Aorta (tissue), 5 donors: ENCODE measurements at places on chromosomes 2 and 18. TPM values are rescaled to one million over a fixed set of nuclear protein-coding genes. Genes with fewer than 3 reads are reported as not detected.

DNA sequence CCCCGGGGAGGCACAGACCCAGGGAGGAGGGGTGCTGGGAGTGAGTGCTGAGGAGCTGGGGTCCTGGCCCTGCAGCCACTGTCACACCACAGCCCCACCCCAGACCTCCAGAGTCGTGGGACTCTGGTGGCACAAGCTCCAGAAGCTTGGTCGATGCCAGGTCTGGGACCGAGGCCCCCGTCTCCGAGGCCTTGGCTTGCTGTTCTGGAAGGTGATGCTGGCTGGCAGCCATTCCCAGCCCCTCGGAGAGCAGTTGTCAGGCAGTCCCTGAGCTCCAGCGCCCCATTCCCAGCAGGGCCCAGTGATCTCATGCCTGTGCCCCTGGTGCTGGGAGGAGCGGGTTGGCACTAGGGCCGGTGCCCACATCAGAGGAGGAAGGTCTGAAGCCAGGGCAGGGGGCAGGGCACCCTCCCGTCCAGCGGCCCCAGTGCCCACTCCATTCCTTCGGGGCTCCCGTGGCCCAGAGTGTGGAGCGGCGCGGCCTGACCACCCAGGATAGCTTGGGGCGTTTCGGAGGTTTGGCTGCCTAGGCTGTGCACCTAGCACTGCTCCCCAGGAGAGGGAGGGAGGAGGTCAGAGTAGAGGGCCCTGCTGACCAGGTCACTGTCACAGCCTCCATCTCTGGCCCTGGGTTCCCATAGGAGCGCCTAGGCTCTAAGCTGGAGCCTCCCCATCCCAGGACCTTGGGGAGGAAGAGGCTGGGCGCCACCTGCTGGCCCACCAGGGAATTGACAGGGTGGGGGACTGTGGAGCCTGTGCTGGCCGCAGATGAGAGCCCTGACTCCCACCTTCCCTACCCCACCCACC lies 16.8 kb upstream of the ALPI start:
- peak; percentile 67 for DNase-seq

- DNase-seq: no peak
Observed at GRCh38 chr2:196234672-196235071, 63.3 kb upstream of the STK17B start.

DNA sequence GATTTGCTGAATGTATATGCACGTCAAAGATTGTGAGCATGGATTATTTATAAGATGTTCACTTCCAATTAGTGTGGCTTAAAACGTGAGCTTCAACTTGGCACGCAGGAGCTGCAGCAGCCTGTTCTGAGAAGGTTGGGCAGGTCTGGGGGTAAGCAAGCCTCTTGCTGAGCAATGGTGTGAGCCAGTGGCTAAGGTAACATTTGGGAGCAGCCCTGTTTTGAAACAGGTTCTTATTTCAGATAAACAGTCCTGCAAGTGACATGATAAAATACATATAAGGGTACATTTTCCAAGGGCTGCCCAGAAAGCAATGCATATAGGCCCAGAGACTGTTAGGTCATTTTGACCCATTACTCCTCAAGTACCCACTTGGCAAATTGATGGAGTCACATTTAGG lies 415.3 kb downstream of the ZNF521 start:
- no peak for DNase-seq

- no peak for DNase-seq
Observed at GRCh38 chr2:157644776-157645175, 16.1 kb upstream of the ACVR1C start.

DNA sequence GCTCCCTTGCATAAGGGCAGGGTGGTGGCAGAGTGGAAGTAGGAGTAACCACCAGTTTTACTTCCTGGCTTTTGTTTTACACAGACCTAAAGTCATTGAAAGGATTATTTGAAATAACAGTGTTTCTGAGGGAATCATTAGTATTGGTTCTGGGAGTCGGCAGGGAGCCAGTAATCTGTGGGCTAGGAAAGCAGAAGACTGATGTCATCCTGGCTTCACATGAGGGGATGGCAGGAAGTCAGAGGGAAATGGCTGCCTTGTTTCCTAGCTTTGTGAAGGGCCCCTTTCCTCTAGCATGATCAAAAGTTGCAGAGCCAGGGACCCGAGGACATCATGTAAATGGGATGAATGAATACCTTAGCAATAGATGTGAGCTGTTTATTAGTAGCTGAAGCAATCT lies 792.6 kb downstream of the CPS1 start:
- no peak for DNase-seq

The ANKRD30BL gene
- total RNA-seq: not detected
